ENCODE measurements at places on chromosomes 11 and 22.

DNA sequence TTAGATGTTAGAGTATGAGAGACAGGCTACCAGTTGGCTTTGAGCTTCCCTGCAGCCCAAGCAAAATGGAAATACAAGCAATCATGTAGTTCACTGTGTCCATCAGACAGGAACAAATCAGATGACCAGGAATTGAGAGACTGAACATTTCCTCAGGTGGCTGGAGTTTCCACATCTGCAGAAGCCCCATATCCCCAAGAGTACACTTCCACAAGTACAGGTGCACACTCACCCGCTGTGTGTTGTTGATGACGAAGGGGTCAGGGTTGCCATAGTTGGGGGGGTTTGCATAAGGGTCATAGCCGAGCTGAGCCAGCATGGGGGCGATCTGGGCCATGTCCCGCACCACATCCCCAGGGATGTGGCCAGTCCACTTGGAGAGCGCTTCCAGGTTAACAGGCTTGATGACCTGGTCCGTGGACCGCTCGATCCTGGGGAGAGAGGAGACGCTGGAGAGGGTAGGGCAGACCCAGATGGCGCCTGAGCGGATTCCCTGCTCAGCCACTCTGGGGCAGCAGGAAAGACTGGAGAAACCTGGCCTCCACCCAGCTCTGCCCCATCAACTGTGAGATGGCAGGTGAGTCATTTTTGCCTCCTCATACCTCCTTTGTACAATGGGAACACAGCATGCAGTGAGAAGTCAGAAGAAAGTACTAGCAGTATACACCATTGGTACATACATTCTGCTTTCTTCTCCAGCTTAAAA, 23.9 kb upstream of the TFIP11 start:
- DNase-seq: peak; percentile 23

DNA sequence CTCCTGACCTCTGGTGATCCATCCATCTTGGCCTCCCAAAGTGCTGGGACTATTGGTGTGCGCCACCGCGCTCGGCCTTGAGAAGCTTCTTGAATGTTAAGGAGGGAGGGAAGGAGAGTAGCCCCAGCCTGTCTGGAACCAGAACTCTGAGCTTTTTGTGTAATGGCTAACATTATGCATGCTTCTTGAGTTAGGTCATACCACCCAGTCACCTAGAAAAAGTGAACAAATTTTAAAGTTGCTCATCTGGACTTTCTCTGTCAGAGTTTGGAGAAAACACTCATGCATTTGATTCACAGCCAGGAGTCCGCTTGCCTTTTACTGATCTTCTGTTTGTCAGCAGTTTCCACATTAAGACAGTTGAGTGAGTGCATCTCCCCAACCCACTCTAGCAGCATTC, 82.1 kb downstream of the PPP6R3 start:
- peak; percentile 91 for DNase-seq

GRCh38 chr22:49992921-49993648, 19.5 kb downstream of the IL17REL start:
- peak; percentile 50 for DNase-seq

- no peak for DNase-seq
Observed at GRCh38 chr22:19700790-19701419, 13.4 kb upstream of the SEPTIN5 start.

- DNase-seq: no peak
Observed at GRCh38 chr11:42390116-42390515, 921.7 kb upstream of the API5 start.

- DNase-seq: no peak
Observed at GRCh38 chr22:20029550-20030225, 8.8 kb downstream of the TANGO2 start.

- no peak for DNase-seq
Observed at GRCh38 chr22:42284643-42285181, 14.3 kb upstream of the TCF20 start.

- no peak for DNase-seq
Observed at GRCh38 chr22:45071618-45072017, 61.8 kb upstream of the PHF21B start.

- no peak for DNase-seq
Observed at GRCh38 chr22:21991304-21991596, 8.7 kb upstream of the TOP3B start.

- peak; percentile 0 for DNase-seq
Observed at GRCh38 chr11:30016588-30017363, at the start of gene KCNA4. TSS of gene KCNA4 (minus strand) at chr11:30017030. CDS start at chr11:30012678, 4,352 bp downstream.

DNA sequence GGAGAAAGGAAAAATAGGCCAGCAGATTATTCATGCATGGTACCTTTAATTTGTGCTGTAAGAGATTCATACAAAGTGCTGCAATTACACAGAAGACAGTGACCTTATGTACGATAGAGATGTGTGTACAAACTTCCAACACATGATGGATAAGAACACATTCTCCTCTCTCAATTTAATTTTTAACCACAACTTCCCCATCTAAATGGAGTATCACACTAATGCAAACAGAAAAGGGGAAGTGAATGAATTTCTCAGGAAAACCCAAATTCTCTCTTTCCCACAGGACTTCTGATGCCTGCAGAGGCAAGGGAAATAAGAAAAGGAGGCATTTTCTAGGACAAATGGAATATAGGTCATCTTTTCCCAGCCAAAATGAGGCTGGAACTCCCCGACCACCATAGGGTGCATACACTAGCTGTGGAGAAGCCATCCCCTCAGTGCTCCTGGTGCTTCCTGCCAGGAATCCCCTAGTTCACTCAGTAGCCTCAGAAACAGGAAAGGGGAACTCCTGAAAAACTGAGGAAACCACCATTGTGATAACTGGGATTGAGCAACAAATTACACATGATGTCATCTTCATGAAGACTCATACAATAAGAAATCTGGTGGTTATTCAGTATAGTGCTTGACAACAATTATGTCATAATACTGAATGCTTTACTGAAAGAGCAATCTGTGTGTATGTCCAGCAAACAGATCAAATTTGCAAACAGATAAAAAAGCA, 22.4 kb downstream of the MMP10 start:
- DNase-seq: peak; percentile 50

DNA sequence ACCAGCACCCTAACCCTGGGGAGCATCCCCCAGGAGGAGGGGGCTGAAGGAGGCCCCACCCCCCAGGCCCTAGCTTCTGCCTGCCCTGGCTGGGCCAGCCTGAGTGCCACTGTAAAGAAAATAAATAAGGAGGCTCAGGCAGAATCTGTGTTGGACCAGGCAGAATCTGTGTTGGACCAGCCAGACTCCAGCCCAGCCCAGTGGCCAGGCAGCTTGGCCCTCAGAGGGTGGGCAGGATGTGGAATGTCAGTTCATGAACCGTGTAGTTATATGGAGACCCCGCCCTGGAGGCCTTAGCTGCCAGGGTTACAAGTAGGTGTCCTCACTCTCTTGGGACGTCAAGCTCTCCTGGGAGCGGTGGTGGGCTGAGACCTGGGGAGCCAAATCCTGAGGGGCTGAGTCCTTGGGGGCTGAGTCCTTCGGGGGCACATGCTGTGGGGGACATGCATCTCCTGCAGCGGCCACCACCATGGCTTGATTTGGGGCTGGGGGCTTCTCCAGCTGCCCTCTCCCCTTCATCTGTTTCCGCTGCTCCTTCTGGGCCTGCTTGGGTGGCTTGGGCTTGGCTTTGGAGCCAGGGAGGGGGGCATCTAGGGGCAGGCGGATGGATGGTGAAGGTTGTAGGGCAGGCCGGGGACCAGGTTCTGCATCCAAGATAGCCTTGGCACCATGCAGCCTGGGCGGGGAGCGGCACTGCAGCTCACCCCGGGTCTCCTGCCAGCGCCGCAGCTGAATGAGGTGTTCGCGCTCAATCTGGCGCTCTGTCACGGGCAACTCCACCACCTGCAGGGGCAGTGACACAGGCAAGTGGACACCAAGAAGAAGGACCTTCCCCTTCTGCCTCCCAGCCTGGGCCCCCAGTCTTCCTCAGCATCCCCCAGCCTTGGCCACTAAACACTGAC, 3.0 kb upstream of the CASTOR1 start:
- DNase-seq: no peak

DNA sequence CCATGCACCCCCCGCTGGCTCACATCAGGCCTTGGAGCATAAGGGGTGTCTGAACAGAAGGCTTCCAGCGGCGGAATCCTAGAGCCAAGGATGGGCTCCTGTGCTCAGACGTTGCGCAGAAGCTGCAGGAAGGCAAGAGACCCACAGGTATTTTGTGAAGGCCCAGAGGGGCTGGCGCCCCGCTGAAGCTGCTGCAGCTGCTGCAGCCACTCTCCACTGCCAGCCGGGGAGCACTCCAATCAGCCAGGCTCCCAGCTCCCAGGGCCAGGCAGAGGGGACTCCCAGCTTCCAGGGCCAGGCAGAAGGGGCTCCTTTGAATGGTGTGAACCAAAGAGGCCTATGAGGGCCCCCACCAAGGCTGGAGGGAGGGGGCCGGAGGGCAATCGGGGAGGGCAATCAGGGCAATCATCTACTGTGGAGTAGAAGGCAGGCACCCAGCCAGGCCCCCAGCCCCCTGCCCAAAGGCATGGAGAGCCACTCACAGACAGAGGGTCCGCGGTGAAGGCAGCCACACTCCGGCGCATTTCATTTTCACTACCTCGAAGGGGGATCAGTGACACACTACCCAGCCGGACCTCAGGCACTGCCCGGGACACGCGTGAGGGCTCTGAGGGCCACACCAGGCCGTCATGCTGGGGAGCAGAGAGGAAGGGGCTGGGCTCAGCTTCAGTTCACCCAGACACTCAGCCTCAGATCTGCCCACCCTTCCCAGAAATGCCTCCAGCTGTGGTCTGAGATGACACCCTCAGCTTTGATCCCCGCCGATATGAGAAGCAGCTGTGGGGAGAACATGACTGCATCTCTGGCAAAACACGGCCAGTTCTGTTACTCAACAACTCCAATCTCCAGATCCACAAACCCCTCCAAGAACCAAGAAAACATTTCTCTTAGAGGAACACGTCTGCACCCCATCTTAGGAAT, 11.6 kb upstream of the PDE2A start:
- DNase-seq: no peak

DNA sequence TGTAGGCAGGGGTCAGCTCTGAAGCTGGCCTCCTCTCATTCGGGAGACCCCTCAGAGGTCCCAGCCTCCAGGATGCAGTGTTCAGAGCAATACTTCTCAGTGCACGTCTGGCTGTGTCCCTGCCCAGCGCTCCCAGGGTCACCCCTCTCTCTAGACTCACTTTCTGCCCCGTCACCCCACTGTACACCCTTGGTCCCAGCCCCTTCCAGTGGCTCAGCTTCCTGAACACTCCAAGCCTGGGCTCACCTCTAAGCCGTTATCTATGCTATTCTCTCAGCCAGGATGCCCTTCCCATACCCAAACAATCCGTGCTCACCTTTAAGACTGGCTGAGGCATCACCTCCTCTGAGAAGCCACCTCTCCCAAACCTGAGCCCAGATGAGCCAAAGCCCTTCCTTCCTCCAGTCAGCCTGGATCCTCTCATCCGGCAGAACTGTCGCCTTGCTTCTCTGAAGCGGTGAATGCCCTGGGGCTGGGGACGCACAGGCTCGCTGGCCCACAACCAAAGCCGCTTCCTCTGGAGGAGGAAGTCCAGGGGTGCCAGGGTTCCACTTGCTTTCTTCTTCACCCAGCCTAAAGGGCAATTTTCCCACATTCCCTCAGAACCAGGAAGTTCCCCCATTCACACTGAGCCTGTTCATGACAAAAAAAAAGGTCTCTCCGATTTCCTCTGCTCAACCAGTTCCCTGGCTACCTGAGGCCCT, 13.7 kb upstream of the CDKN1C start:
- peak; percentile 91 for DNase-seq

GRCh38 chr11:117816151-117816741, 8.3 kb downstream of the FXYD2 start:
- DNase-seq: peak; percentile 68

- DNase-seq: peak; percentile 85
Observed at GRCh38 chr22:24433828-24434470, 6.5 kb downstream of the ADORA2A start.

DNA sequence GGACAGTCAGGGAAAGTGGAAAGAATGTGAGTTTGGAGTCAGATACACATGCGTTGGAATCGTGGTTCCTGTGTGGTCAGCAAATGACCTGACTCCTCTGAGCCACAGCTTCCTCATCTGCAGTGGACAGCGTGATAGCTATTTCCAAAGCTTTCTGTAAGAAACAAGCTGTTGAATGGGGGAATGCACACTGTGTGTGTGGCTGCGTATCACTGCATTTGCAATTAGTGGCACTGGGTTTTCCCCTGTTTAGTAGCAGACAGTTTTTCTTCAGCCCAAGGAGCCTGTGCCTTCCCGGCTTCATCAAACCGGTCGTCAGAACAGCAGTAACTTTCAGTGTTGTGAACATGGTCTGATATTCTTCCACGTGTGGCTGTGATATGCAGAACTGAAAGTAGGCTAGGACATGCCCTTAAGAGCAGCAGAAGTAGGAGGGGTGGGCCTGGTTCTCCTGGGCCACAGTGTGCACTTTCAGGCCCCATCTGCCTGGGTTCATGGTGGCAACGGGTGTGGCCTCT, 121.5 kb downstream of the RRAS2 start:
- DNase-seq: no peak

GRCh38 chr22:30033137-30033536, 47.1 kb upstream of the HORMAD2 start:
- DNase-seq: no peak

GRCh38 chr11:129444274-129444673, 68.6 kb downstream of the BARX2 start:
- DNase-seq: no peak

GRCh38 chr11:123616505-123617198, 37.8 kb downstream of the SCN3B start:
- DNase-seq: no peak

DNA sequence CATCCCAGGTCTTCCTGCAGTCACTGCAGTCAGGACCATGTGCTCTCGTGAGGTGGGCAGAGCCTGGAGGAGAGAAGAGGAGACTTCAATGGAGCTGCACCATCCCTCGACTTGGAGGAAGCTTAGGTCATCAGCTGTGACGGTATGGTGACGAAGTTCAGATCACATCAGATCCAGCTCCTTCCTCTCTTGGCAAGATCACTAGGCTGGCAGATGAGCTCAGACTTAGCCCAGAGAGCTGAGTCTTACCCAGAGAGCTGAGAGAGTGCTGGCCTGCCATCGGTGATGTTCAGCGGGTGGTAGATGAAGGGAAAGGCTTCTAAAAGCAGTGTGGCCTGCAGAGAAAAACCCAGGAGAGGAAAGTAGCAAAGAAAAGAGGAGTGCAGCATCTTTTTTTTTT, 1.8 kb upstream of the SLC15A3 start:
- DNase-seq: peak; percentile 56

GRCh38 chr11:108937746-108938145, 272.9 kb downstream of the DDX10 start:
- DNase-seq: no peak

- no peak for DNase-seq
Observed at GRCh38 chr11:97143463-97143862, 753.6 kb downstream of the JRKL start.

Data from M059J (cell line).